ENCODE measurements at places on chromosomes 6 and 20.

DNA sequence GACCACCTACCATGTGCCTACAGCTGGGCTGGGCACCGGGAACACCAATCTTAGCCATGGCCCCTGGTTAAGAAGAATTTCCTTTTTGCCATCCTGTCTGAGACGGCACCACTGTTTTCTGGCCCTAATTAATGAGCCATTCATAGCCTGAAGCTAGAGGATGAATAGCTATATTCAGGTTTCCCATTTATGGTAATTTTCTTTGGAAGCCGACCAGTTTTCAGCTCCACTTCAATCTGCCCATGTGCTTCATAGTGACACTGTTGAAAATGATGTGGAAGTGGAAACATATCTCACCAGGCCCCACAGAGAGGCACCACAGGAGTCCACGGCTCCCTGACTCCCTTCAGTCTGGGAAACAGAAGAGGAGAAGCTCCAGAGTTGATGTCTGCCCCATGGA is 22.6 kb upstream of the ULBP3 start:
- no peak for DNase-seq

DNA sequence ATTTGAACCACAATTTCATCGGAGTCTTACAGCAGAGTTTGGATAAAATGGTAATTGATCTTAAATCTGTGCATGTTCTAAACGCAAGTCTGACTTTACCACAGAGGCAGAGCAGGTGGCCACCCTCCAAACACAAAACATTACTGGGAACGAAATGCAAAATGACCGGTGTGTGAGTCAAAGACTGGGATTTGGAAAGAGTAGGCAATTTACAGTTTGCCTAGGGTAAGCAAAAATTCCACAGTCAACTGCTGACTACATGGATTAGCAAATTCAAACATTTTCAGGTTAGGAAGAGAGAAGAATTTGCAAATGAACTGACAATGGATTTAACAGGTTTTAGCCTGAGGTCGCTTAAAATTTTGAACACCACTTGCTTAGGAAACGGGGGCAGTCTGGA is 444.4 kb downstream of the HDGFL1 start:
- DNase-seq = no peak

GRCh38 chr6:167825332-167826229 is 1.1 kb upstream of the AFDN start:
- no peak for DNase-seq

DNA sequence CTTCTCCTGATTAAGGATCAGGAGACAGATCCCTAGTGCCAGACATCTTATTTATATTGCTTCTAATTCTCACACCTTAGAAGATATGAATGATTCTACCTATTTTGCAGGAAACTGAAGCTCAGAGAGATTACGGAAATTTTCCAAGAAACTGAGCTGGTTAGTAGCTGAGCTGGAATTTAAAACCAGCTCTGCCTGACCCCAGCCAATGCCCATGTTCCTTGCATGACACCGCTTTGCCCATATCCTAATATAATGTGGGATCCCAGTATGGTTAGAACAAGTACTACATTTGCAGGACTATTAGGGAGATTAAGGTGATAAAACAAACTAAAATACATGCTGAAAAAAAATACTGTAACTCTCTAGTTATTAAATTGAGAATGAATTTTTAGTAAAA is 1.9 kb downstream of the TMEM30A start:
- DNase-seq = no peak

- no peak for DNase-seq
Observed at GRCh38 chr20:23794841-23795240, 31.7 kb downstream of the CST2 start.

GRCh38 chr6:128141932-128142331 is 241.1 kb upstream of the THEMIS start:
- DNase-seq = no peak

- DNase-seq = no peak
Observed at GRCh38 chr6:168164462-168165061, 85.5 kb upstream of the FRMD1 start.

GRCh38 chr6:161976553-161976952 is 702.7 kb upstream of the AGPAT4 start:
- DNase-seq = no peak

DNA sequence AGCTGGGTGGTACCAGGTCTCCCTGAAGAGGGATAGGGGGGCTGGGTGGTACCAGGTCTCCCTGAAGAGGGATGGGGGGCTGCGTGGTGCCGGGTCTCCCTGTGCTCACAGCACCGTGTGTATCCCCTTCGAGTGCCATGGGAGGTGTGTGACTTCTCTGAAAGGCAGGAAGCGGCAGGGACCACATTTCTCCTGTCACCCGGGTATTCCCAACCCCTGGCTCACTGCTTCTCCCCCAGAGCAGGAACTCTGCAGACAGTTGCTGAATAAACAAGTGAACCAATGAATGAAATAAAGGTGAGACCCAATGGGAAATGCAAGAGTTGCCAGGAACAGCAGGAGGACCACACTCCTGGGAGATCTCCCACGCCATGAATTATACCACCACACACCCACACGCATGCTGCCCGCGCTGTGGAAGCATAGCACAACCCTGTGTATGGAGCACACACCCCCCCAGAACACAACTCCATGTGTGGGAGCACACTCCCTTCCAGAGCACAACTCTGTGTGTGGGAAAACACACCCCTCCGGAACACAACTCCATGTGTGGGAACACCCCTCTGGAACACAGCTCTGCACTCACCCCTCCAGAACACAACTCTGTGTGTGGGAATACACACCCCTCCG is 50.7 kb downstream of the RNASET2 start:
- DNase-seq = no peak

DNA sequence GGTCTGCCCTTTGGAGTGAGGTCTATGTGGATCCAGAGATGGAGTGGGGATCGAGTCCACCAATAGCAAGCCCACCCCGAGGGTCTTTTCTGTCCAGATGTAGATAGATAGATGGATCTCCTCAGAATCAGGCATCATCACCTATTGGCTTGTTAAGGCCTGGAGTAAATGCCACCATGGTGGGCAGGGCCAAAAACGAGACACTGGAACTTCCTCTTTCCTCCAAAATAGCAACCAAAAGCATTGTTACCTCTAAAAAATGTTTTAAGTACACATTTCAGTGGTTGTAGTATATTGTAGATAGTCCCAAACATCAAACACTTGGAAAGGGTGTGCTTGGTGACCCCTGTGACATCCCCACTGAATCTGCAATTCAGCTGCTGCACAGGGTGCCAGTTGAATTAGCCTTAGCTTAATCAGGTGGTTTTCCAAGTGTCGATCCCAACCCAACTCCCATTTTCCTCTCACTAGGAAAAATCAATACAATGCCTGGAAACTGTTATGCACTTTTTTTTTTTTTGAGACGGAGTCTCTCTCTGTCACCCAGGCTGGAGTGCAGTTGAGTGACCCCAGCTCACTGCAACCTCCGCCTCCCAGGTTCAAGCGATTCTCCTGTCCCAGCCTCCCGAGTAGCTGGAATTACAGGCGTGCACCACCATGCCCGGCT is 35.0 kb upstream of the NELFCD start:
- no peak for DNase-seq

- no peak for DNase-seq
Observed at GRCh38 chr6:111862314-111862713, 10.9 kb downstream of the FYN start.

- DNase-seq = no peak
Observed at GRCh38 chr6:80541181-80541580, 434.7 kb downstream of the BCKDHB start.

DNA sequence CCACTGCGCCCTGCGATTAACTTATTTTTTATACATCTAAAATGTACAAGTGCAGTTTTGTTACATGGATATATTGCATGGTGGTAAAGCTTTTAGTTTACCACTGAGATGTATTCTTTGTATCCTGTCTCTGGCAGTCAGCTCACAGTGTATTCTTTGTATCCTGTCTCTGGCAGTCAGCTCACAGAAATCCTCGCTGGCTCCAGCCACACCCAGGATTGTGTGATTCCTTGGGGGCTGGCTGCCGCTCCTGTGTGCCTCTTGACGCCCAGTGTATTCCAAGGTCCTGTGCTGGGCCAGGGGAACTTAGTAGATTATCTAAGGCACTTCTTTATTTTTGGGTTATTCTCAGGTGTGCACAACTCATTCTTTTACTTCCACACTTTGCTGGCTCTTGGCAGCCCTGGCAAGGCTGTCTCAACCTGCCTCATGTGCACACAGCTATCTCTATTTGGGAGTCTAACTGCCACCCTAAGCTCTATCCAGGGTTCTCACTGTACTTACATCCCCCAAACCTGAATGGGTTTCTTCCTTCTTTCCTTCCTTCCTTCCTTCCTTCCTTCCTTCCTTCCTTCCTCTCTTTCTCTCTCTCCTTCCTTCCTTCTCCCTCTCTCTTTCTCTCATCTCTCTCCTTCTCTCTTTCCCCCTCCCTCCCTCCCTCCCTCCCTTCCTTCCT is 12.4 kb upstream of the RNF24 start:
- no peak for DNase-seq

GRCh38 chr6:146304181-146304580 is 239.5 kb upstream of the RAB32 start:
- no peak for DNase-seq

GRCh38 chr20:13913572-13913971 is 76.8 kb downstream of the SEL1L2 start:
- DNase-seq = no peak

DNA sequence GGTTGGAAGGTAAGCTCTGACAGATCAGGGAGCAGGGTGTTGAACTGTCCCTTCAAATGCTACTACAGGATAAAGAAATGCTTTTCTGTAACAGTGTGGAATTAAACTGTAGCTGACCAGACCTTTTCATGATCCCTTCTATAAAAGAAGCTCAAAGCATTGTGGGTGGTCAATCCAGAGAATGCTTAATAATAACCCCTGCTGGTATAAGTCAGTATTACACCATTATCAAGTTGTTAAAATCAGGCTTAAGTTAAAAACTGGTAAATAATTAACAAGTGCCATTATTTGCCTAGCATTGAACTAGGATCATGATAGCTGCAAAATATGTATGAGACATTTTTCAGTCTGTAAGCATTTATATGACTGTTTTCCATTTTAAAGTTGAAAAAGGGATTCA is 468.9 kb downstream of the PKHD1 start:
- DNase-seq = no peak

DNA sequence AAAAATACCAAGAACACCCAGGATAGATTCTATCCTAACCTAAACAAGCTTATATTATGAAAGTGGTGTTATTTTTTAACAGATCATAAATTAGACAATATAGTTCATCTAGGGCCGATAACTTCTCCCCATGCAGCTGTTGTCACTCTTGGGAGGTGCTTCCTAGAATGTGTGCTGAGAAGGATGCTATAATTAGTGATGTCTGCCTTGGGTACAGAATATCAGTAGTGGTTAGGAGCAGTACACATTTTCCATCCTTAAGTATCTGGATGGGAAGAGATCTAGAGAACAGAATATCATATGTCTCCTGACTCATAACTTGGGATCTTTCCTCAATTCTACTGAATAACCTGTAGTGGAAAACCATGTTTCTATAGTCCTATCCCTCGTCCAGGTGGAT is 214.5 kb downstream of the BCKDHB start:
- DNase-seq = no peak

Data from stimulated activated CD4-positive, alpha-beta T cell treated with anti-CD3 and anti-CD28 coated beads, Interleukin-1b, Interleukin-23, amount 100 ng/mL, for 1 hour (primary cell).